ENCODE measurements at places on chromosomes 5 and 9.

DNA sequence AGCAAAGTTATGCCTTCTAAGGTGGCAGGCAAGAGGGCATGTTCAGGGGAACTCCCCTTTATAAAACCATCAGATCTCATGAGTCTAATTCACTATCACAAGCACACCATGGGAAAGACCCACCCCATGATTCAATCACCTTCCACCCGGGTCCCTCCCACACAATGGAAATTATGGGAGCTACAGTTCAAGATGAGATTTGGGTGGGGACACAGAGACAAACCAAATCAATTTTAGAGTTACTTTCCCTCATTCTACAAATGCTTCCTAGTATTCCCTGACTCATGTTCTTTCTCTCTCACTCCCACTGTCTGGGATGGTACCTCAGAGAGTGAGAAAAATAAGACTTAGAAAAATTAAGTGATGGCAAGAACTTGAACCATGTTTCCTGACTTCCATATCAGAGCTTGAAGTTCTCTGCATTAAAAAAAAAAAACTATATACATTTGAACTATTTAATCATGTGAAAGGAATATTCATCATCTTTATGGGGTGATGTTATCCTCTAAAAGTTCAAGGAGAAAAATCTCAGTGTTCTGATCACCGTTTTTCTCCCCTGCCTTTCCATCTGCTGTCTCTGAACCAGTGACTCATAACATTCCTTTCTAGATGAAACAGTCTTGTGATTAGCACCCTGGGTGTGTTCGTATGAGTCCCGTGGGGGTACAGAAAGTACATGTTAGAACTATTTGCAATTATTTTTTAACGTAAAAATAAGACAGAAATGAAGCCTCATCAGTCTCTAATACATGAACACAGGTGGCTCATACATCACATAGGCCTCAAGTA is 282.9 kb downstream of the SLF1 start:
- no peak for DNase-seq

GRCh38 chr9:96758845-96759673 is 18.8 kb downstream of the ZNF510 start:
- DNase-seq, result no peak

GRCh38 chr5:177593511-177593910 is 1.5 kb downstream of the TMED9 start:
- DNase-seq, result no peak

DNA sequence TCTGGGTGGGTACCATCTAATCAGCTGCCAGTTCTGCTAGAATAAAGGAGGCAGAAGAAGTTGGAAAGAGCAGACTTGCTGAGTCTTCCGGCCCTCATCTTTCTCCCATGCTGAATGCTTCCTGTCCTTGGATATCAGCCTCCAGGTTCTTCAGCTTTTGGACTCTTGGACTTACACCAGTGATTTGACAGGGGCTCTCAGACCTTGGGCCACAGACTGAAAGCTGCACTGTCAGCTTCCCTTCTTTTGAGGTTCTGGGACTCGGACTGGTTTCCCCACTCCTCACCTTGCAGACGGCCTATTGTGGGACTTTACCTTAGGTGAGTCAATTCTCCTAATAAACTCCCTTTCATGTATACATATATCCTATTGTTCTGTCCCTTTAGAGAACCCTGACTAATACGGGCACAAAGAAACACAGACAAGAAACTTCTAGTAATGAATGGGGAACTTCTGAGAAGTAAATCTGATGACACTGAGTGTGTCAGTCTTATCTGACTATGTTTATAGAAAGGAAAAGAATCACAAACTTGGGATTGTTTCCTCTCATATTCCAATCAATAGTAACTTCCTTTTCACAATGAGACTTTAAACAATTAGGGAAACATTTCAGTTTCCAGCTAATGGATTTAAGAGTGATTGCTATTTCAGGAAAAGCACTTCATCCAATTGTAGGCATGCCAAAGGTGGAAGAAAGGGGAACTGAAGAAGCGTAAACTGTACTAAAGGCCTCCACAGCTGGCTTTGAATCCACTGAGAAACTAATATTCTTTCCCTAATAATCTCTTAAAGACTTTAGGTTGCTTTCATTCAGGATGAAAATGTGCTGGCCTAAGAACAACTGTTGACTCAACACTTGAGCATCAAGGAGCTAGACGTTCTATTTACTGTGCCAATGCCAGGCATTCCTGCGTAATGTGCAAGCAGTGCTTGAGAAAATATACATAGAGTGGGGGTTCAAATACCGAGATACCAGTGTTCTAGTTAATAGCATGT is 127.9 kb upstream of the PTGER4 start:
- DNase-seq, result no peak

DNA sequence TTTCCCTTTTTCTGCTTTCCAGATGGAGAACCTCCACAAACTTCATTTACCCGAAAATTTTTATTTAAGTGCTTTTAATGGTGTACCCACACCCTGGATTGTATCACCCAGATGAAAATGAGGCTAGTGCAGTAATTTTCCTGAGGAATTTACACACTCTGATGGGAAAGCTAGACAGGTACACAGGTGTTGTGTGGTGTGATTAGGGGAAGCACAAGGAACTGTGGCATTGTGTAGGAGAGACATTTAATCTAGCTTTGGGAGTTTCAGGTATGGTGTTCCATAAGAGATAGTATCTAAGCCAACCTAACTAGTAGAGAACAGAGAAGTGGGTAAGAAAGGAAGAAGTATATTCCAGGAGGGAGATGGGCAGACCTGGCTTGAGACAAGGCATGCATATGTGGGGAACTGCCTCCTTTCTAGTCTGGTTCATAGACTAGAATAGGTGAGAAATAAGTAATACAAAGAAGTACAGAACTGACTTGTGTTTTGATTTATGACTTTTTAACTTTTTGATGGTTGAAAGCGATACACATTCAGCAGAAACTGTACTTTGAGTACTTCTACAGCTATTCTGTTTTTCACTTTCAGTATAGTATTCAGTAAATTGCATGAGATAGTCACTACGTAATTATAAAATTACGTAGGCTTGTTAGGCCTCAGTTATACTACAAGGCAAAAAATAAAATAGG is 22.9 kb upstream of the ROPN1L start:
- no peak for DNase-seq

DNA sequence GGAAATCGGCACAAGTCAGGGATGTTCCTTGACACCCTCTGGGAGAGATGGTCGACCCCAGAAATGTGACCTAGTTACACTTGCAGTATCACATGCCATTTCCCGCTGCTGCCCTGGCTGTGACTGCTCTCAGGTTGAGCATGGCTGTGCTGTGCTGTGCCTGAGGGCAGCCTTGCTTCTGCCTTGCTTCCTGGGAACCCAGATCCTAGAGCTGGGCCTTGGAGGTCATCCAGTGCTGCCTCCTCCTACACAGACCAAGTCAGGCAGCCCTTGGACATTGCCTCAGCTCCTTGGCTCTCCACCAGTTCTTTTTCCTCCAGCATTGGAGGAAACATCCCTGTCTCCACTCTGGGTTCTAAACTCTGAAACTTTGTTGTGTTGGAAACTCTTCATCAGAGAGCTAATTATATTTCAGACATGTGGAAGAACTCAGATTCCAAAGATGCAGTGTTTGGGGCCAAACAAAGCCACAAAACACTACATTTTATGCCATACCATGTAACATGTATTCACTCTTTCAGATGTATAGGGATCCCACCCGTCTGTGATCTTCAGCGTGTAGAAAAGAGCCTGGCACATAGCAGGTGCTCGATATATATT is 6.1 kb downstream of the MAMDC2 start:
- no peak for DNase-seq

- DNase-seq, result no peak
Measured at GRCh38 chr5:115842089-115842935, 577 bp downstream of the AP3S1 start.

DNA sequence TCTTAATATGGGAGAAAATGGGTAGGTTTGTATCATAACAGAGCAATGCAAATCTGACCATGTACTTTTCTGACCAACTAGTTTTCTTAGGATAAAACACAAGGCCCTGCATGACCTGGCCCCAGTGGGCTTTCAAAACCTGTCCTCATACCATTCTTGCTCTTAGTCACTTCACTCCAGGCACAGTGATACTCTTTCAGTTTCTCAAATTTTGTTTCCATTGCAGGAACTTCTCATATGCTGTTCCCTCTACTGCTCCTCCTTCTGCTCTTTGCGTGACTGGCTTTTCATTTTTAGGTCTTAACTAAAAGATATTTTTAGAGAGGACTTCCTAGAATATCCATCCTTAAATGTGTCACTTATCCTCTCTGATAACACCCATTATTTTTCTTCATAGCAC is 112.4 kb downstream of the INIP start:
- no peak for DNase-seq

DNA sequence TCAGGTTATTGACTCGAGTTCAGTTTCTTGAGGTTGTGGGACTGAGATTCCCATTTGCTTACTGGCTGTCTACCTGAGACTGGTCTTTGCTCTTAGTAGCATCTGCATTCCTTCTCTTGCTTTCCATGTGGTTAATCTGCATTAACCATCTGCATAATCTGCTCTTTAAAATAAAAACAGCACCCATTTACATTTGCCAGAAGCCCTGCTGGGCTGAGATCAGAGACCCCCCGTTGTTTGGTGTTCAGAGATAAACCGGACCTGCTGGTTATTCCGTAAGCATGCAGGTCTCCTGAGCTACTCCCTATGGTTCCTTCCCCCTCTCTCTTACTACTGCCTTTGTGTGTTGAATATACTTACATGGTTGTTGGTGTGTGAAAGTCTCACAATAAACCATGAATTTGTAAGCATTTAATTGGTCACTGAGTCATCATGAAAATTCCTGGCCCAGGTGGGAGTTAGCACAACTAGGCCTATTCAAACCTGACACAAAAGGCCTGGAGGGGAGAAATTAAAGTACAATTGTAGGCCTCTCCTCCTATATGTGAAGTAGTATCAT is 396.7 kb downstream of the MRPS30 start:
- no peak for DNase-seq

- DNase-seq, result no peak
Measured at GRCh38 chr5:74016373-74016772, 390.4 kb downstream of the ARHGEF28 start.

DNA sequence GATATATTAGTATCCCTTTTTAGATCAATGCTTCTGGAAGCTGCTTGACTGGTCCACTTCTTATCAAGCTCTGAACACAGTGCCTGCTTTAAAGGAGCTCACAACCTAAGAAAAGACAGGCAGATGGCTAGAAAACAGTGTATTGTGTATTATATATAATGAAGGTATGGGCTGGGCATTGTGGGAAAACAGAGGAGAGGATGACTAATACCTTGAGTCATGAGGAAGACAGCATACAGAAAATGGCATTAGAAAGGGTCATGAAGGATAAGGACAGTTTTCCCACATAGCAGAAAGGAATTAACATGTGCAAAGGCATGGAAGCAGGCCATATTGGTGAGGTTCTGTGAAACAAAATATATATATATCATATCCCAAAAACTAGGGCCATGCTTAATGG is 309.6 kb downstream of the MLLT3 start:
- no peak for DNase-seq

- DNase-seq, result no peak
Measured at GRCh38 chr5:129199308-129199707, 104.8 kb downstream of the ISOC1 start.

GRCh38 chr5:6117212-6117611 is 261.1 kb downstream of the MED10 start:
- DNase-seq, result no peak

DNA sequence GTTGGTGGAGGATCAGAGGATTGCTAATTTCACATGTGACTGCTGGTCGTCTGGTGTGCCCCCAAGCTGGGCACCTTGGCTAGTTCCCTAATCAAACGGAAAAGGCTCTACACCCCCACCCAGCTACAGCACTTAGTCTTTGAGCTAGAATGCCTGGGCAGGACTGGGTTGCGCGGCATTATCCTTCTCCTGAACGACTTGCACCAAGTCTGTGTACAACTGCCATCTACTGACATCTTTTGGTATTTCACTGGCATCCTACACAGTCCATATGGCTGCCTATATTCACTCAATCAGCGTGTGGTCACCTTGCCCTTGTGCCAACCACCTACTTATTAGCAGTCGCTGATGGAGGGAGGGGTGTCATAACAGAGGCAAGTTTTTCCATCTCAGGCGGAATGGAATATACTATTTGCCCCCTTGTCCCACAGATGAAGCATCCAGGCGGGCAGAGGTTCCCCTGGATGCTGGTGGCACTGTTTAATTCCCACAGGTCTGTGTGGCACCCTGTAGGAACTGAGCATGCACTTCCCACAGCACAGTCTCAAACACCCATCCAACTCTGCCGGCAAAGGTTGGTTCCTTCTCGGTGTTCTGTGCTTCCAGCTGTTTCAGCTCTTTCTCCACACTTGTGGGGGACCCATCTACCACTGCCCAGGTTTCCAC is 150.1 kb downstream of the OSTF1 start:
- peak; percentile 4 for DNase-seq

- no peak for DNase-seq
Measured at GRCh38 chr5:2669913-2670312, 81.6 kb downstream of the IRX2 start.

GRCh38 chr5:77999399-77999798 is 223.3 kb upstream of the TBCA start:
- no peak for DNase-seq

DNA sequence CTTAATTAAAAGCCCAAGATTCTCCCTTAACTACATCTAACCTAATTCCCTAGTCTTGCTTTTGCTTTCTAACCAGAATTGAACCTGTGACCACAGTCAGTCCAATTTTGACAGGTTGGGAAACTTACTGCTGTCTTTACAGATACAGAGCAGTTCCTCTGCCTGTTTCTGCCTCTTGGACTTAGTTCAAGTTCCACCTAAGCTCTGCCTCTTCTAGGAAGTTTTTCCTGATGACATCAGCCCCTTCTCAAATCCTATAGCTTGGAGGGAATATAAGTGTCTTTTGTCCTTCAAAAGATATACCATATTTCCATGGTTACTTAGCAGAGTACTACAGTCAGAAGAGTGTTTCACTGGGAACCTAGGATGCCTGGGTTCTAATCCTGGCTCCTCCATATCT is 31.7 kb downstream of the BRINP1 start:
- DNase-seq, result no peak

DNA sequence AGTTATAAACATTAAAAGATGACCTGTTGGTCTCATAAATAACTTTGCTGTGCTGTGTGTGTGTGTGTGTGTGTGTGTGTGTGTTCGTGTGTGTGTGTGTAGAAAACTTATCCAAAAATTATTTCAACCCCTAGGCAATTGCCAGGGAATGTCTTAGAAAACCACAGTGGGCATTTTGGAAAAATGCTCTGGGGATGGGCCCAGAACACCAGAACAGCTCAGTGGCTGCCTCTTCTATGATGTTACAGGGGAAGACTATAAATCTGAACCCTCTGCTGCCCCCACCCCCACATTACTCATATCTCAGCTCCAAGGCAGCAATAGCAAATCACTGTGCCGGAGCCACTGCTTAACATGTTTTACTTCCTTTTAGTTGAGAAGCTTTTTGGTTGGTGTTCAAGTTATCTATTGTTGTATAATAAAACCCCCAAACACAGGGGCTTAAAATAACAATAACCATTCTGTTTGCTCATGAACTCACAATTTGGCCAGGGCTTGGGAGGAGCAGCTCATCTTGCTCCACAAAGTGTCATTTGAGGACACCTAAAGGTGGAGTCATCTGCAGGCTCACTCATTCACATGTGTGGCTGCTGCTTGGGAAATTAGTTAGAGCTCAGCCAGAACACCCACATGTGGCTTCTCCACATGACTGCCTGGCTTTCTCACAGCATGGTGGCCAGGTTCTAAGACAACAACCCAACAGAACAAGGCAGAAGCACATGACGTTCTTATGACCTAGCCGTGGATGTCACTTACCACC is 40.4 kb downstream of the ACTBL2 start:
- DNase-seq, result no peak

Data from stimulated activated CD4-positive, alpha-beta T cell treated with anti-CD3 and anti-CD28 coated beads, Interleukin-1b, Interleukin-23, amount 100 ng/mL, for 24 hours (primary cell).